NCI-H1417 (cell line): ENCODE measurements at places on chromosomes 12 and 14.

DNA sequence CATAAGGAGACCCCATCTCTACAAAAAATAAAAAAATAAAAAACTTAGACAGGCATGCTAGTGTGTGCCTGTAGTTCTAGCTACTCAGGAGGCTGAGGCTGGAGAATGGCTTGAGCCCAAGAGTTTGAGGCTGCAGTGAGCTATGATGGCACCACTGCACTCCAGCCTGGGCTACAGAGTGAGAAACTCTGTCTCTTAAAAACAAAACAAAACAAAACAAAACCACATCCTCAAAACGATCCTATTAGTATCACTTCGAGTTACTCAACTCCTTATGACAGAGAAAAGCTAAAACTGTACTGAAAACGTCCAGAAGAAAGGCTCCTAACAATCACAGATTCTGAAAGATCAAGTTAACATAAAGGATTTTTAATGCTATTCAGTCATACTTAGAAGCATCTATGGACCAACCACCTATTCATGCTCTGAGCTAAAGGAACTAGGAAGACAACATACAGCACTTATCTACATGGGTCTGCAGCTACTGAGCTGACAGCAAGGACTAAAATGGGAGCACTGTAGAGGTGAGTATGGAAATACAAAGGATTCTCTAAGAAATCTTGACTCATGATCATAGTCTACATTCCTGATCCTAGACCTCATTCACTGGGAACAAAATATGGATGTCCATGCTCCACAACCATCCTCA is 75.3 kb upstream of the DUSP6 start:
- no peak for DNase-seq

GRCh38 chr12:131124487-131125280 is 171.0 kb downstream of the ADGRD1 start:
- no peak for DNase-seq

- peak; percentile 93 for DNase-seq
Measured at GRCh38 chr12:57553343-57554202, 3.7 kb downstream of the KIF5A start.

DNA sequence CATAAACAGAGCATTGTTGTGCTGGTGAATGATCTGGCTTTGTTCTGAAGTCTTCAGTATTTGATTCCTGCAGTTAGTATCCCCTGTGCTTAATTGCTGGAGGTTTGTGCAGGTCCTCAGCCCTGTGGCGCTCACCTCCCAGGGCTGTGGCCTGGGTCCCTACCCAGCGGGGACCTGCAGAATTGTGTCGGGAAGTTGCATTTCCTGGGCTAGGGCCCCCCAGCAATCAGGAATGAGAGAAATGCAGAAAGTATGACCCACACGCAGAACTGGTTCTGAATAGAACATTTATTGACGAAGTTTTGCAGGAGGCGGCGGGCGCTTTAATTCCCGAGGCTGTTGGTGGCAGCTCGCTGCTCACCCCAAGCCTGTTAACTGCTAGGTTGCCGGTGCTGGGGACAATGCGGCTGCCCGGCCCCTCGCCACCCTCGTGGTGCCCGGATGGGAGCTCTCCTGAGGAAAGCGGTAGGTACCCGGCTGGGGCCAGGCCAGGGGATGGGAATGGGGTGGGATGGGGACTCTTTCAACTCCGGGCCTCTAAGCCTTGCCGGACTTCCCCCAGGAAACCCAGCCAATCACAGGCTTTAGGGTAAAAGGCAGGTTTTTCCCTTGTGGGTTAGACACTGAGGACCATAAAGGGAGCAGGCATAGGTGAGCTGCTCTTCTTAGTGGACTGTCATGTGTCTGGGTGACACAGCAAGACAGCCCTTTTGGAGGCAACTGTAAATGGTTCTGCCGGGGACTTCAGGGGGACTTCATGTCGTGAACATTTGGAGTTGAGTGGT is 11.6 kb downstream of the PLEKHG3 start:
- DNase-seq: no peak

GRCh38 chr12:103326190-103326589 is 169.6 kb downstream of the C12orf42 start:
- DNase-seq: no peak

GRCh38 chr12:97293541-97293940 is 169.1 kb upstream of the RMST start:
- DNase-seq: no peak

- DNase-seq: no peak
Measured at GRCh38 chr14:101072531-101072930, 169.0 kb upstream of the RTL1 start.

DNA sequence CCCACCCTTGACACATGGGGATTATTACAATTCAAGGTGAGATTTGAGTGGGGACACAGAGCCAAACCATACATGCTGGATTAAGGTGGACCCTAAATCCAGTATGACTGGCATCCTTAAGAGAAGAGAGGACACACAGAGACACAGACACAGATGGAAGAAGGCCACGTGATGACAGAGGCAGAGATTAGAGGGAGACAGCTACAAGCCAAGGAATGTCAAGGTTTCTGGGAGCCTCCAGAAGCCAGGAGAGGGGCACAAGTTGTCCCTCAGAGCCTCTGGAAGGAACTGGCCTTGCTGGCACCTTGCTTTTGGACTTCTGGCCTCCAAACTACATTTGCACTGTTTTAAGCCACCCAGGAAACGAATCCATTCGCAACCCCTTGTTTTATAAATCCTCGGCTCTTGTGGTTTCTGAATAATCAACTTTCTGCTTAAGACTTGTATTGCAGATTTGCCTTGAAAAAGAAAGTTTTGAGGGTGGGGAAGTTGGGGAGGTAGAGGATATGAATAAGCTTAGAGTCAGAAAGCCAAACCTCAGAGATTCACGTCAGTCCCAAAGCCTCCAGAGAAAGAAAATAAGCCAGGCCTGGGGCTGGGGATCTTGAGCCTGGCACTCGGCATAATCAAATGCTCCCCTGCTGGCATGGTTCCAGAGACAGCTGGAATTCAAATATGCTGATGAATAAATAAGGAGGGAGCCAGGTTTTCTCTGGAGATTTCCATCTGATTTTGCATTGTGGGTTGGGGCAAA is 224.2 kb upstream of the PWP1 start:
- DNase-seq: peak; percentile 27

- DNase-seq: peak; percentile 75
Measured at GRCh38 chr14:90815822-90816662, at the start of gene TTC7B. TTC7B (minus strand) TSS chr14:90816430; CDS start chr14:90816295, 135 bp downstream.

- DNase-seq: no peak
Measured at GRCh38 chr14:102451064-102451352, 58.6 kb downstream of the ANKRD9 start.

DNA sequence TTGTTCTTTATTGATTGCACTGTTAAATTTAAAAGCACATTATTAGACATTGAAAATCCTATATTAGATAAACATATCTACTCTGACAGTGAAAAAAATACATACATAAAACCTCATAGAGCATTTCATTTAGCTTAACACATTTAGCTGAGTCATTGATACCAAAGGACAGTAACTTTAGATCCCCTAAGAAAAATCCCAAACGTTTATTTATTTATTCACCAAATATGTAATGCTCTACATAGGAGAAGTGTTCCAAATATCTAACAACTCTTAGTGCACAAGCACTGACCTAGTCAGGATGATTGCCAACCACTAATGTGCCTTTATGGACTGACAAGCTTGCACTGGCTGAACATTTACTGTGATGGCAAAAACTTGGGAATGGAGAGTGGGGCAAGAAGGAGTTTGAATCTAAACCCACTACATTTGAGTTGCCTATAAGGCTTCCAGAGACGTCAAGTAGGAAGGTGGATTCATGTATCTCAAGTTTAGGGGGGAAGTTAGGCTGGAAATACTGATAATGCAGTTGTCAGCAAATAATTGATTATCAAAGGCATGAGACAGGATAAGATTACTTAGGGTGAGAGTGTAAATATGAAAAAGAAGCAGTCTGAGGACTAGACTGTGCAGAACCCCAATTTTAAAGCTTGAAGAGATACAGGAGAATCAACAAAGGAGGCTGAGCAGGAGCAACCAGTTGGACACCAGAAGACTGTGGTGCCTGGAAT is 156.4 kb downstream of the PLCZ1 start:
- DNase-seq: no peak

- no peak for DNase-seq
Measured at GRCh38 chr12:46590991-46591703, 218.6 kb upstream of the SLC38A2 start.

DNA sequence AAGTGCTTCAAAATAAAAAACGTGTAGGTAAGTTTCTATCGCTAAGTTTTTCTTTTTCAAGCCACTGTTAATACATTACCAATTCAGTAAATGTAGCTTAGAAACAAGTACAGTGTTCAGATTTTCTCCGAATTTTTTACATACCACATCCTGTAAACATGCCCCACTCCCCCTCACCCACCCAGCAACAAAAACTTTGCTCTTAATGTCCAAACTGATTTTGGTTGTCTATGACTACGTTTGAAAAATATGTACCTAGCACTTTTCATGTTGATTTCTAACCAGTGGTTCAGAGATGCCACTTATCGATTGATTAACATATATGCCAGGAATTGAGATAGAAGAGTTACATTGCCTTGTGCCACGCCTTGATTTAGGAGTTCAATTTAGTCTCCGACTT is 663 bp upstream of the LIN7A start:
- DNase-seq: no peak

GRCh38 chr12:109888179-109889020 is 8.1 kb upstream of the GLTP start:
- no peak for DNase-seq

- DNase-seq: no peak
Measured at GRCh38 chr14:95616745-95617144, 69.5 kb upstream of the TCL1B start.

- no peak for DNase-seq
Measured at GRCh38 chr14:99064262-99064954, 207.6 kb downstream of the BCL11B start.

- no peak for DNase-seq
Measured at GRCh38 chr12:5047094-5047493, 3.4 kb downstream of the KCNA5 start.

- no peak for DNase-seq
Measured at GRCh38 chr12:14936224-14936861, 2.0 kb downstream of the ERP27 start.

DNA sequence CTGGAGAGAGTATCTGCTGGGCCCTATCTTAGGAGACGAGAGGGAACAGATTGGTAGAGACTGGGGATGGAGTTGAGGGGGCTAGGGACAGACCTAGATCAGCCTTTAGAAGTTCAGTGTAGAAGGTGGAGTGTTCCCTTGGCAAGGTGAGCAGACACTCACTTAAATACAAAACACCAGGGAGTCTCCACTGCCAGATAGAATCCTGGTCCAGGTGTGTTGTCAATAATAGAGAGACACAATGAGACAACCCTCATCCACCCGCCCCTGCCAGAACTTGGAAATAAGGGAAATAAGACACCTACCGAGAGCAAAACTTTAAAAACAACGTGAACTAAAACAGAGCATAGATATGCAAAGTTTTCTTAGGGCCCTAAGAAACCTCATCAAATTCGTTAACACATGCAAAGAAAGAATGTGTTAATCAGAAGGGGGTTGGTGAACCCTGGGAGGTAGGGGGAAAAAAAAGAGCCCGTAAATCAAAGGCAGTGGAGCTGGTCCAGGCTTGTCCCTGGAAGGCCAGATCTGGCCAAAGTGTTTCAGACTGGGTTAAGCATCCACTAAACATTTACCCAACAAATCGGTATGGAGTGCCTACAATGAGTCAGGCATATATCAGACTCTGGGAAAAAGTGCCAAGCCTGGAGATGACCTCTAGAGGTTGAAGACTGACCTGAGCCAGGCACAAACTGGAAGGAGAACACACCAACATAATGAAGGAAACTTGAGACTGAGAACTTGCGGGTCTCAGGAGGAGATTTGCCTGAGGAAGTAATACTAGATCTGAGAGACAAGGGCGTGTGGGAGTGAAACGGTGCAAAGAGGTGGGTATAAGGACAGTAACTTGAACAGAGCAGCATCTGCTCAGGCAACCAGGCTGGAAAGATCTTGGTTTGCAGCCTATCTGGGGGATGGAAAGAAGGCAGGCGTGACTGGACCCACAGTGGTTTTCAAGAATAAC is 37.0 kb upstream of the OTX2 start:
- no peak for DNase-seq

GRCh38 chr12:64083285-64084210 is 138.5 kb downstream of the KICS2 start:
- peak; percentile 21 for DNase-seq

GRCh38 chr12:33828326-33828725 is 194.0 kb upstream of the ALG10 start:
- DNase-seq: peak; percentile 33
